PC-3 (cell line): ENCODE measurements at places on chromosomes 7 and 10.

DNA sequence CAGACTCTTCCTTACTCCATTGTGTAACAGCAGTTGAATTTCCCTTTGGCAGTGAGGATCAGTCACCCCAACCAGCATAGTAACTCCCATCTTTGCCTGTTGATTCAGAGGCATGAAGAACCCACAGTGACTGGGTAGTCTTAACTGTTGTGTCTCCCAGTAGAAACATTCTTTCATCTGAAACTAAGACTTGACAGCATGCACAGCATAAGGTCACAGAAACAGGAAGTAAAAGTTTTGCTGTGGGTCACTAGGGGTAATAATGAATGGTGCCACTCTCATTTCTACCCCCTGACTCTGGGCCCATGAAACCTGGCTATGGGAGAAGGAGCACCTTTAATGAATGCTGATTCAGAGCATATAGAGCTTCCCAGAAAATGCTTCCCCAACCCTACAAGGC is 8.3 kb upstream of the FRMPD2 start:
- DNase-seq = no peak

DNA sequence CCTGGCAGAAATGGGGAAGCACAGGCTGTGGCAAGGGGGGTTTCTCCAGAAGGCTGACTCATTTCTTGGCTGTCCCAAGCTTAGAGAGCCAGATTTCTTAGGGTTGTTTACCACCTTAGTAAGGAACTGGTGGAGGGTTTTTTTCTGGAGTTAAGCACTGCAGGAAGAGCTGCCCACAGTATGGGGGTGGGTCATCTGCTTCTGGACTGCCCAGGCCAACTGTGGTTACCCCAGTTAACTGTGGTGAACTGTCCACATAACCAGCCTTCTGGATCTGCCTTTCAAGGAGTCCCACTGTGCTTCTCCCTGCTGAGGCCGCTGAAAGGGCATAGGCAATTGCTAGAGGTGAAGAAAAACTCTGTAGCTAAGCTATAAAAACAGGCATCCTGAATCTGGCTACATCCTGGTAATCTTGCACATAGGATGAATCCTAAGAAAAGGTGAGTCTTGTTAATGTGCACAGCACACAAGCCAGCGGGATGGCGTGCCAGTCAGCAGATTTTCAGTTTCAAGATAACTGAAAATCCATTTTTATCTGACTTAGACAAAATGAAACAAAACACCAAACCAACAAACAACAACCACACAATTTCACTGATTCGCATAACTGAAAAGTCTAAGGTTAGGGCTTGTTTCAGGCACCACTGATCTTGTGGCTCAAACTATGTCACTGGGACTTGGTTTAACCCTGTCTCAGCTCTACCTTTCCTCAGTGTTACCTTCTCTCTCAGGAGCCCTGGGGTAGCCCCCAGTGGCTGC is 21.6 kb upstream of the TSPAN33 start:
- no peak for DNase-seq

GRCh38 chr10:22753786-22754185 is 39.4 kb upstream of the PIP4K2A start:
- no peak for DNase-seq

- DNase-seq = peak; percentile 54
Measured at GRCh38 chr7:27192546-27193334, 7.2 kb downstream of the HOXA13 start.

- no peak for DNase-seq
Measured at GRCh38 chr10:86547296-86547695, 25.7 kb upstream of the WAPL start.

- no peak for DNase-seq
Measured at GRCh38 chr10:5904227-5904626, 14.2 kb downstream of the FBH1 start.

DNA sequence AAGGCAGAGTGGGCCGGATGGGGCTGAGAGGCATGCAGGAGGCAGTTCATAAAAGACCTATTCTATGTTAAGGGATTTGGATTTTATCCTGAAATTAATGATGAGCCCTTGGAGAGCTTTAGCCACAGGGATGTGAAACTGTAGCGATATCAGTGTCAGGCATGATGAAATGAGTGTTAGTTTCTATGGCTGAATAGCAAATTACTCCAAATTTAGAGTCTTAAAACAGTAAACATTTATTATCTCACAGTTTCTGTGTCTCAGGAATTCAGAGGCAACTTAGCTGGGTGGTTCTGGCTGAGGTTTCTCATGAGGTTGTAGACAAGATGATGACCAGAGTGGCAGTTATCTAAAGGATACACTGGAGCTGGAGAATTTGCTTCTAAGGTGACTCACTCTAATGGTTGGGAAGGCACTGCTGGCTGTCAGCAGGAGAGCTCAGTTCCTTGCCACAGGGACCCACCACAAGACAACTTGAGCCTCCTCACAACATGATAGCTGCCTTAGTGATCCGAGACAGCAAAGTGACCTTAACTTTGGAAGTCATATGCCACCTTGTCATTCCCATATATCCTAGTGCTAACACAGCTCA is 36.7 kb upstream of the SFTPD start:
- DNase-seq = peak; percentile 64

DNA sequence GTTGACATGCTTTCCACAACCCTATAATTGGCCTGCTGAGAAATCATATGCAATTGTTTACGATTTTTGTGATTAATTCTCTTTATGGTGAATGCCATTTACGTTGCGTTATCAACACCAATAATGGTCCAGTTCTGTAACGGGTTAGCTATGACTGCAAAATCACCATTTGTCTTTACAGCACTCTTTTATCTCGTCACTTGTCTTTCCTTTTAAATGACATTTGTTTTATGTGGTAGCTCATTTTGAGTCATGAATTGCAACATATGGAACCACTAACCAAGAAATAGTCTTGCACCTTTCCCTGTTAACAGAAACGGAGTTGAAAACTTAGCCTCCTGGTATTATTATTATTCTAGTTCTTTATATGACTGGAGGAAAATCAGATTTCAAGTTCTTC is 3.1 kb upstream of the KIAA1217 start:
- DNase-seq = no peak

DNA sequence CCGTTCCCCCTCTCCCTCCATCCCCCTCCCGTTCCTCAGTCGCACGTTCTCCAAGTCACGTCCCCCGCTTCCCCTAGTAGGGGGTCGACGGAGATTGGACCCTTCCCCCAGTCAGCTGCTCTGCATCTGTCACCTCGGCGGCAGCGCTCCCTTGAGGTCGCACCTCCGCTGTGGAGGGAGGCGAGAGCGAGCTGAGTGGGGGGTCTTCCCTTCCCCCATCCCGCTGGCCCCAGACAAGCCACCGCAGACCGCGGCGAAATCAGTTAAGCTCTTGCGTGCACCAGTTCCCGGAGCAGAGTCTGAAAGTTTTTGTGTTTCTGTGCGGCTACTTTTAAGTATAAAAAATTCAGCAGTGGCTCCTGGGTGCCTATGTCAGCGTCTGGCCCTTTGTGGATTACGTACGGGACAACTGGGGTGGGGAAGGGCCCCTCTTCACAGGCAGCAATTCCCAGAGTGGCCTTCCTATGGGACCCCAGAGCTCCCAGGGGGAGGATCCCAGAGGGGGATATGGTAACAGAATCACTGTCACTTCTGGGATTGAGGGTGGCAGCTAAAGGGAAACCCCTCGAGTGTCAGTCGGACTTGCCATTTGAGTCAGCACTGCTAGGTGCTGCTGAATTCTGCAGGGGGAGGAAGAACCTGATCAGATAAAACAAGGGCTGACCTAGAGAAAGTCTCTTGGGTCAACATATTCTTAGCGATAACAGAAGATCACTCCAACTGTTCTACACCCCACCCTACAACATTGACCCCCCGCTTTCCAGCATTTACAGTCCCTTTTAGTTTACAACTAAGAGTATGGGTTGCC is 12.5 kb upstream of the DDIT4 start:
- DNase-seq = no peak

GRCh38 chr7:108794466-108794865 is 224.8 kb downstream of the DNAJB9 start:
- no peak for DNase-seq

DNA sequence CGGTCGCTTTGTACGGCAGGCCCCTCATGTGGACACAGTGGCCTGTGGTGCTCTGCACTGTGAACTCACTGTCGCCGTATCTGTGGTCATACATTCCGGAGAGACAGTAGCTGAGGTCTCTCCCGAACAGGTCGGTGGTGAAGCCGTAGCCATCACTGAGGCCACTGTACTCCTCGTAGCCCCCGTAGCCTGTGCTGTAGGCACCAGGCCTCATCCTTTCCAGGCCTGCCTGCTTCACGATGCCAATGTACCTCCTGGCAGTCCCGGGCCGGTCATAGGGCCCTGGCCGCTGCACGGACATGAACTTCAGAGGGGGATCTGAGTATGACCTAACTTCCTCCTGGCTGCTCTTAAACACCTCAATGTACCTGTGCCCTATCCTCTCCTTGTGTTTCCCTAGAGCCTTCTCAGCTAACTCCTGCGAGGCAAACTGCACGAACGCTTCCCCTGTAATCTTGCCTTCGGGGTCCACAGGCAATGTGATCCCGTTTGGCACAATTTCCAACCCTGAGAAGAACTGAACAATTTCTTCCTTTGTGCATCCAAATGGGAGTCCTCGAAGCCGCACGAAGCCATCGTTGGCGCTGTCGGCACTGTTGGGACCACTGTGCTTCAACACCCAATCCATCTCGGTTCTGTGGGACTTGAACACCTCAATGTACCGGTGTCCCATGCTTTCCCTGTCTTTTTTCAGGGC is 15.7 kb downstream of the FXYD4 start:
- DNase-seq = no peak

- DNase-seq = no peak
Measured at GRCh38 chr7:94660006-94660405, 4.1 kb upstream of the SGCE start.
